ENCODE measurements at places on chromosomes 3 and 15. TPM values are rescaled to one million over a fixed set of nuclear protein-coding genes. Genes with fewer than 3 reads are reported as not detected.

GRCh38 chr3:195508185-195508584, 34.9 kb downstream of the PPP1R2 start:
- H3K27ac ChIP-seq, result no peak overlapping the region
- peaks cover 2% of the 10 kb centered on the region for H3K36me3 ChIP-seq
- no peak for DNase-seq
- no peak overlapping the region for H3K4me3 ChIP-seq
- H3K4me1 ChIP-seq, result no peaks in the 10 kb centered on the region
- H3K27me3 ChIP-seq, result no peaks in the 10 kb centered on the region

- no peak for DNase-seq
- no peak overlapping the region for H3K4me3 ChIP-seq
- H3K36me3 ChIP-seq, result no peaks in the 10 kb centered on the region
- H3K27ac ChIP-seq, result no peak overlapping the region
- H3K4me1 ChIP-seq, result no peaks in the 10 kb centered on the region
Measured at GRCh38 chr15:36632226-36632625, 52.8 kb downstream of the CDIN1 start.

The GREM1 gene
- 8.3 TPM for total RNA-seq

GRCh38 chr15:40072216-40072990, 33.4 kb upstream of the SRP14 start:
- no peak for DNase-seq
- no peak overlapping the region for H3K27ac ChIP-seq
- no peaks in the 10 kb centered on the region for H3K27me3 ChIP-seq
- no peaks in the 10 kb centered on the region for H3K4me1 ChIP-seq
- H3K36me3 ChIP-seq, result no peaks in the 10 kb centered on the region
- H3K4me3 ChIP-seq, result no peak overlapping the region

DNA sequence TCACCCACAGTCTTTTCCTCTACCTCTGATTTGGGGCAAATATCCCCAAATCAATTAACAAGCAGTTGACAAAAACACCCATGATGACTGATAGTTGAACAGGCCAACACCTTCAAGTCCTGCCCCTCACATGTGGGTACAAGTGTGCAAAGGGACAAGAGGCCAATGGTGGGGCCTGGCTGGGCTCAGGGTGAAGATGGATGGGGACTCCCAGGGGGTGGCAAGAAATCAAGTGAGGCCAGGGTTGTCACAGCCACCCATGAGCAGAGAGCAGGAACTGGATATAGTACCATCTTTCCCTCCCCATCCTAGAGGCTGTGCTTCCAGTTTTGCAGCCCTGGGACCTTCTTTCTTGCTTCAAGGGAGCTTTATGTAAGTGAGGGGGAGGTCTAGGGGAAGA, 270.2 kb upstream of the TOPAZ1 start:
- H3K4me1 ChIP-seq, result no peaks in the 10 kb centered on the region
- DNase-seq, result no peak
- H3K27me3 ChIP-seq, result no peaks in the 10 kb centered on the region

DNA sequence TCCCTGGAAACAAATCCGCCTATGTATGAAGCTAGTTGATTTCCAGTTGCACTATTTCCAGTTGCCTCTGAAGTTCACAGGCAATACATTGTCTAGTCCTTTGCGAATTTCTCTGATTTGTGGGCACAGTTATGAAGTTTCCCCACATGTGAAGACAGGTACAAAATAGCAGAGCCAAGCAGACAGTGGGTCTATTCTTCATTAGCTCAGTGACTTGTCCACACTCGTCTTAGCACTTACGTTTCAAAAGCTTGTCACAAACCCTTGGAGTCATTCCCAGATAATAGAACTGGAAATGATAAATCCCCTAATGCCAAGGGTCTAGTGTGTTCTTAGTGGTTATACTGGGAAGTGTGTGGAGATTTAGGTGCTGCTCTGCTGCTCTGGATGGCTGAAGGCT, 14.5 kb downstream of the SRPRB start:
- H3K27me3 ChIP-seq, result no peaks in the 10 kb centered on the region
- H3K36me3 ChIP-seq, result no peaks in the 10 kb centered on the region
- no peak for DNase-seq
- H3K4me1 ChIP-seq, result no peaks in the 10 kb centered on the region
- H3K4me3 ChIP-seq, result no peak overlapping the region

The POPDC2 gene
- 5.9 TPM for total RNA-seq

GRCh38 chr3:127719369-127719768, 46.6 kb downstream of the ABTB1 start:
- peak; percentile 7 for DNase-seq
- H3K27ac ChIP-seq, result no peak overlapping the region
- no peak overlapping the region for H3K4me3 ChIP-seq
- H3K36me3 ChIP-seq, result no peaks in the 10 kb centered on the region
- peaks cover 17% of the 10 kb centered on the region for H3K4me1 ChIP-seq

DNA sequence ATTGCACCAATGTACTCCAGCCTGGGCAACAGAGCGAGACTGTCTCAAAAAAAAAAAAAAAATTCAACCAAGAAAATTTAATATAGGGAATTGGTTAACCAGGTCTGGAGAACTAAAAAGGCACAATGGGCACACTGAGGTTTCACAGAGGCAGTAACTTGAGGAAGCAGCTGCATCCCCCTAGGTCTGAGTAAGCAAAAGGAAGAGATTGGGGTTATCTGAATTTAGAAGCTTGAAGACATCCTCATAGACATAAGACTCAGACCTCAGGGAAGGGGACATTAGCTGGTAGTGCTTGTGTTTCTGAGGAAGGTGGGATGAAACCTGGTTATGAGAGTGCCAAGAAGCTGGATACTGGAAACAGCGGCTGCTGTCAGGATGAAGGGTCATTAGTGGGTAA, 50.1 kb upstream of the LEKR1 start:
- DNase-seq, result no peak
- no peaks in the 10 kb centered on the region for H3K36me3 ChIP-seq
- H3K27me3 ChIP-seq, result no peaks in the 10 kb centered on the region
- no peak overlapping the region for H3K27ac ChIP-seq
- no peak overlapping the region for H3K4me3 ChIP-seq

DNA sequence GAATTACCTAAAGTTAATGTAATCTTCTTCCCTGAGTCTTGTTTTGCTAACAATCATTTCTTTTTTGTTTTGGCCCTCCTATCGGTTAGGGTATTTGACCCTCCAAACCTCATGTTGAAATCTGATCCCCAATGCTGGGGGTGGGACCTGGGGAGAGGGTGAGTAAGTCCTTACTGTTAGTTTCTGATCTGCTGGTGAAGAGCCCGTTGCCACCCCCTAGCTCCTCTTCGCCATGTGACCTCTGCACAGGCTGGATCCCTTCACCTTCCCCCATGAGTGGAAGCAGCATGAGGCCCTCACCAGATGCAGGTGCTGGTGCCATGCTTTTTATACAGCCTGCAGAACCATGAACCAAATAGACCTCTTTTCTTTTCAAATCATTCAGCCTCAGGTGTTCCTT, 62.8 kb upstream of the ADCY5 start:
- H3K36me3 ChIP-seq, result peaks cover 17% of the 10 kb centered on the region
- H3K4me1 ChIP-seq, result no peaks in the 10 kb centered on the region
- no peaks in the 10 kb centered on the region for H3K27me3 ChIP-seq
- no peak overlapping the region for H3K27ac ChIP-seq

The GPR149 gene
- total RNA-seq, result not detected

The MRPS25 gene
- 120 TPM for total RNA-seq

GRCh38 chr15:81752546-81752942, 293.3 kb downstream of the MEX3B start:
- no peak for DNase-seq
- H3K4me1 ChIP-seq, result no peaks in the 10 kb centered on the region
- H3K27me3 ChIP-seq, result no peaks in the 10 kb centered on the region
- no peak overlapping the region for H3K27ac ChIP-seq
- no peak overlapping the region for H3K4me3 ChIP-seq

- peak; percentile 70 for DNase-seq
- H3K4me3 ChIP-seq, result peak overlapping the region; percentile 86
- no peaks in the 10 kb centered on the region for H3K4me1 ChIP-seq
- no peaks in the 10 kb centered on the region for H3K27me3 ChIP-seq
Measured at GRCh38 chr3:183255348-183255730, 2.3 kb downstream of the B3GNT5 start.

DNA sequence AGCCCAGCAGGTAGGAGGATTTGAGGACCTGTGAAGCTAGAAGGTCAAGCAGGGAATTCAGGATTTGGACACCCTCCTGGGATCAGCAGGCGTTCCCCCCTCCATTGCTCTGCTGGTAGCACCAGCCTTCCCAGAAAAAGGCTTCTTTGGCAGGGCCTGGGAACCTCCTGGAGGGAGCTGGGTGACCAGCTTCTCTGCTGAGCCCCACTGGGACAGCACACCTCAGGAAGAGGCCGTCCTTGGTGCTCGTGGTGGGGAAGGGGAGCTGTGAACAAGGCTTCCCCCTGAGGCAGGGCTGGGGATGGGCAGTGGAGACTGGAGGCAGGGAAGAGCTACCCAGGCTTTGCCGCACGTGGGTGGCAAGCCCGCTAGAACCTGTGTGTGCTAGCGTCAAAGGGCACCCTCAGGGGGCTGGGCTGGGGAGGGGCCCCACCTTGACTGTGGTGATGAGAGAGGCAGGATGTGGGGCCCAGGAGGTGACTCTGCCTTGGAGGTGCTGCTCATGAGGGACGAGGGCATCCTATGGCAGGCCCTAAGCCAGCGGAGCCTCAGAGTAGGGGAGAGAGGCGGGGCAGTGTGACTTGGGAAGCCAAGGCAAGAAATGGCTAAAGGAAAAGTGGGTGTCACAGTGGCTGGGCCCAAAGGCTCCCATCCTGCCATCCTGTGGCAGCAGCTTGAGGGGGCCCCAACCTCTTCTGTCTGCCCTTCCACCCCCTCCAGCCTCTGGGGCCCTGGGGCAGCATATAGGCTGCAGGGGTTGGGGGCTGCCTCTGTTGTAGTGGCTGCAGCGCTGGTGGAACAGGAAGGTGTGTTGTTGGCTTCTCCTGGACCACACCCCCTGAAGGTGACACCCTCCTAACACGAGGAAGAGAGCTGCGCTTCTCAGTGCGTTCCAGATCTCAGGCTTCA, 20.7 kb downstream of the KLF13 start:
- no peaks in the 10 kb centered on the region for H3K36me3 ChIP-seq
- H3K4me1 ChIP-seq, result peaks cover 97% of the 10 kb centered on the region
- H3K27me3 ChIP-seq, result no peaks in the 10 kb centered on the region
- H3K4me3 ChIP-seq, result peak overlapping the region; percentile 32

The GNAT1 gene
- not detected for total RNA-seq

DNA sequence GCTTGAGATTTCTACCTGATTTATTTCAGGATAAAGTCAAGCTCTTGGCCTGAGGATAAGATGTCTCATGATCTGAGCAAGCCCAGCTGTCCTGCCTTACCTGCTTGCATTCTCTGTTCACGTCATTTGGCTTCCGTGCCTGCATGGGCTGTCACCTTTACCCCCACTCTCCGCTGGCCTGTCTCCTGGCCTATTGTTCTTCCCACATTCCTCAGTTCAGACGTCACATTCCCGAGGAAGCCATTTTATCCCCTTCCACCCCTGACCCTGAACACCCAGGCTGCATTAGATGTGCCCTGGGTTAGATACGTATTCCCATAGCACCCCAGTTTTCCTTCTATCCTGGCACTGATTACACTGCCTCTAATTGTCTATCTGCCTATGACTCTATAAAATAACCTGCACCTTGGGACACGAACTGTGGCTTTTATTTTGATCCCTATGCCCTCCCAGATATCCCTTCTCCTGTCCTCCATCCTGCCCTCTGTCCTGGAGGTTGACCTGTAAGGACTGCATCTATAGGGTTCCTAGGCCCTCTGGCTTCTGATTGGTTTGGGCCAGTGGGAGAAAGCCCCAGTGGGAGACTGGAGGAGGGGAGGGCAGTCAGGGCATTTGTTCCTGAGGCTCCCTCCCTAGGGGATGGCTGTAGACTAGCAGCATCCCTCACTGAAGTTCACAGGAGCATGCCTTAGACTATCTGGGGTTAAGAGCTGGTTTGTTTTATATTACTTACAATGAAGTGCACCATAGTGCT, 19.2 kb upstream of the UBE2Q2 start:
- no peaks in the 10 kb centered on the region for H3K36me3 ChIP-seq
- H3K27ac ChIP-seq, result no peak overlapping the region
- H3K27me3 ChIP-seq, result no peaks in the 10 kb centered on the region
- no peak for DNase-seq
- H3K4me1 ChIP-seq, result no peaks in the 10 kb centered on the region
- H3K4me3 ChIP-seq, result no peak overlapping the region

GRCh38 chr3:82572721-82573120, 811.3 kb upstream of the GBE1 start:
- no peaks in the 10 kb centered on the region for H3K27me3 ChIP-seq
- H3K4me1 ChIP-seq, result no peaks in the 10 kb centered on the region
- H3K36me3 ChIP-seq, result no peaks in the 10 kb centered on the region
- H3K4me3 ChIP-seq, result no peak overlapping the region

- peaks cover 2% of the 10 kb centered on the region for H3K4me1 ChIP-seq
- H3K27me3 ChIP-seq, result no peaks in the 10 kb centered on the region
- no peak overlapping the region for H3K27ac ChIP-seq
- no peak overlapping the region for H3K4me3 ChIP-seq
- no peaks in the 10 kb centered on the region for H3K36me3 ChIP-seq
- DNase-seq, result no peak
Measured at GRCh38 chr15:55683376-55683775, 59.6 kb downstream of the PRTG start.

DNA sequence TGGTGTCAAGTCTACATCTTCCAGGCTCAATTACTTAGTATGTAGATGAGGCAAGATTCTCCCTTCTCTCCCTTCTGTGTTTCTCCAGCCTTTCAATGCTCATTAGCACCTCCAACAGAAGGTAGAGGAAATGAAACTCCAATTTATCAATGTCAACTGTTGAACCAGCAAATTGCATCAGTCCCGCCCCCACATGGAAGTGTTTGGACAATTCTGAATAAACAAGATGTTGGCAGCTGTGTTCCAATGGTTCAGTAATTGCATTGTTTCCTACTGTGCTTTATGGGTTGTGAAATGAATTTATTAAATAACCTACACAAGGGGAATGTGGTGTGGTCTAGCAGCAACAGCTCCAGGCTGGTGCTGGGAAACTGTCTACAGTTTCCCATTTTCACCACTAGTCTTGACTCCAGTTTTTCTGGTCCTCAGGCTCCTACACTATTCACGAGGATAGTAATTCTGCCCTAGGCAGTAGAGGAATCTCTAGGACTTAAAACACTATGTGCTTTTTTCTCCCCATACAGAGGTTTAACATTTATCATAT, 91.9 kb downstream of the MB21D2 start:
- H3K27ac ChIP-seq, result no peak overlapping the region
- no peak overlapping the region for H3K4me3 ChIP-seq
- DNase-seq, result no peak
- no peaks in the 10 kb centered on the region for H3K4me1 ChIP-seq
- H3K27me3 ChIP-seq, result no peaks in the 10 kb centered on the region

The SNX4 gene
- 64.1 TPM for total RNA-seq

DNA sequence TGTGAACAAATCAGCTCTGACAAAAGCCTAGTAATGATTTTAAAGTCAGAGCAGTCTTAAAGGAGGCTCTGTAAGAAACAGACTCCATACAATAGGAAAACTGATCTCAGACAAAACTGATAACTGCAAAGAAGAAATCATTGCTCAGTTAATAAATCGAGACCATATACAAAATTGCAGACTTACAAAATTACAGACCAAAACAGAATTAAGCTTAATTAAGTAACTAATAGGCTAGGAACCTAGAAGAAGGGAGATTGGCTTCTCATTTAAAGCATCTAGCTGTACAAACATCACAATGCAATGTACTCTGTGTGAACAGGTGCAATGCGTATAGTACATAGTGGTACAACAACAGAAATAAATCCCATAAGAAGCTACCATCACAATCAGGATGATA, 46.3 kb downstream of the ZBTB20 start:
- H3K4me3 ChIP-seq, result no peak overlapping the region
- no peaks in the 10 kb centered on the region for H3K4me1 ChIP-seq
- H3K27ac ChIP-seq, result no peak overlapping the region
- no peak for DNase-seq

Measured in Peyer's patch (tissue), 4 donors.